GM03348 (cell line): ENCODE measurements at places on chromosomes 11 and 22.

- DNase-seq, result no peak
Measured at GRCh38 chr11:134372961-134373360, 39.1 kb downstream of the B3GAT1 start.

GRCh38 chr11:35911616-35912165 is 32.2 kb upstream of the LDLRAD3 start:
- DNase-seq, result no peak

DNA sequence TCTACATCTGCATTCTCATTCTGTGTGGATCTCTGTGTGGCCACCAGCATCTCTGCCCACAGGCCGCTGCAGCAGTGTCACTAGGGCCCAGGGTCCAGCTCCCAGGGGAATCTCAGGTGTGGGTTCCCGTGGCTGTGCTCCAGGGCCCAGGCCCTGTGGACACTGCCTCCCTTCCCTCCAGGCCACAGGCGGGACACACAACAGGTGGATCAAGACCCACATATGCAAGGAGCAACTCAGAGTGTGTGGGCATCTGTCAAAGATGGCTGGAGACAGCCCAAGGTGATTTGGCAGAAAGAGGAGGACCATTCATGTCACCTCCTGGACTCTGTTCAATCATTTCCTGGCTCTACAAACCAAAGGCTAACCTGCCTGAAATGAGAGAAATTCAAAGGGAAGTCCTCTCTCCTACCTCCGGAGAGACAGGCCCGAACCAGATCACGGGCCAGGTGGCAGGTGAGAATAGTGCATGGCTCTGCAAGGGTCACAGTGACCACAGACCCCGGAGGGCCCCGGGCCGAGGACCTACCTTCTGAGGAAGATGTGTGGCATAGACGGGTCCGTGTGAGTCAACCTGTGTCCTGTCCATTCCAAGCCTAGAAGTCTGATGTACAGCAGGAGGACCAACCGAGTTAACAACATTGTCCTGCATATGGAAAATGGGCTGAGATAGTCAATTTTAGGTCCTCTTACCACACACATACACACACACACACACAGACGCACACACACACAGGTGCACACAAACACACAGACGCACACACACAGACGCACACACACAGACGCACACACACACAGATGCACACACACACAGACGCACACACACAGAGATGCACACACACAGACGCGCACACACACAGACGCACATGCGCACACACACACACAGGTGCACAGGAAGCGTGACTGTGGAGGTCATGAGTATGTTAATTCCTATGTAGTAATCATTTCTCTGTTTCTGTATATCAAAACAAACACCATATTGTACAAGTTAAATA is 1068.5 kb downstream of the BRD1 start:
- peak; percentile 1 for DNase-seq

- no peak for DNase-seq
Measured at GRCh38 chr11:20250644-20251247, 90.5 kb upstream of the DBX1 start.

- DNase-seq, result peak; percentile 76
Measured at GRCh38 chr11:125300791-125301218, 136.3 kb downstream of the PKNOX2 start.

GRCh38 chr11:104465321-104465720 is 301.4 kb upstream of the PDGFD start:
- no peak for DNase-seq

- DNase-seq, result peak; percentile 96
Measured at GRCh38 chr11:62612366-62613290, at the start of the genes EML3 and ROM1. Gene EML3 (minus strand): TSS chr11:62612775. CDS start chr11:62612457, 318 bp downstream. Gene ROM1 (plus strand): TSS chr11:62613257. CDS start chr11:62613282, 25 bp downstream.

DNA sequence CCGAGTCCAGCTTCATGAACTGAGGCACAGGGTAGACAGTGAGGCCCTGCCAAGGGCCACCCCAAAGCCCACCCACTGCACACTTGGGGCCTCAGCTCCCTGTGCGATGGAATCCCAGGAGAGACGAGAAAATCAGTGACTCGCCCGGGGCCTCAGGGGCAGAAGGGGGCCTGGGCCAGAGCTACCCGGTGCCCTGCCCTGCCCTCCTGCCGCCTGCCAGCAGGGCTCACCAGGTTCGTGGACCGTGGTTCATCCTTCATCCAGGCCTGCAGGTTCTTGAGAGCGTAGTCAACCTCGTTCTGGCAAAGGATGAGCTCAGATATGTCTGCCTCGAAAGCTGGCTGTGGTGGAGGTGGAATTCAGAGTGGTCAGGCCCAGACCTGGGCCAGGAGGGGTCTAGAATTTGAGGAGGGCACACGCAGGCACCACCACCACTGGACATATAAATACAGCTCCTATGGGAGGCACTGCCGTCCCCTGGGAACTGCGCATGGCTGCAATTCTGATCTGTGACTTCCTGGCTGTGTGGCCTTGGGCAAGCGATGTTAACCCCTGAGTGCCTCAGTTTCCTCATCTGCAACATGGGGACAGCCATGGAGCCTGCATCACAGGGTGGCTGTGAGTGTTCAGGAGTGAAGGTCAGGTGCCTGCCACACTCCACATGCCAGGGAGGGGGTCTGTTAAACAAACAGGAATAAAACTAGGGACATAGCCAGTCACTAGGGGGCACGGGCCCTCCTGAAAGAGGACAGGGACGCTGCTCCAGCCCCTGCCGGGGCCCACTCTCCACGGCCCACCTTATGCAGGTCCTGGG is 7.5 kb downstream of the ALDH3B2 start:
- no peak for DNase-seq

GRCh38 chr11:113572136-113572735 is 97.0 kb upstream of the DRD2 start:
- peak; percentile 37 for DNase-seq

DNA sequence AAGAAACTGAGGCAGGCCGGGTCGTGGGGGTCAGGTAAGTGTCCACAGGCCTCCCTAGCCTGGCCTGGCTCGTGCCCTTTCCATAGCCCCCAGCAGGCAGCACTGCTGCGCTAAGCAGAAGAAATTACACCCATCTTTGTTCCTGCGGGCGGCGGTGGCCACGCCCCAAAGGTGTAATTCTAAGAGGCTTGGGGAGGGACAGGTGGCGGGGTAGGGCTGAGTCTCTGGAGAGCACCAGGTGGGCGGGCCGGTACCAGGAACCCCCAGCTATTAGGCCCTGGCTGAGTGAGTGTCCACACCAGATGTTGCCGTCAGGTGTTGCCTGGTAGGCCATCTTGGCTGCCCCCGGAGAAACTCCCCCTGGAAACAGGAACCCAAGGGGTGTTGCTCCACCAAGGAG is 12.3 kb upstream of the ARAP1 start:
- no peak for DNase-seq

GRCh38 chr11:117345039-117345438 is 17.4 kb downstream of the CEP164 start:
- DNase-seq, result peak; percentile 43

- DNase-seq, result no peak
Measured at GRCh38 chr11:125412509-125412908, 83.6 kb downstream of the FEZ1 start.

DNA sequence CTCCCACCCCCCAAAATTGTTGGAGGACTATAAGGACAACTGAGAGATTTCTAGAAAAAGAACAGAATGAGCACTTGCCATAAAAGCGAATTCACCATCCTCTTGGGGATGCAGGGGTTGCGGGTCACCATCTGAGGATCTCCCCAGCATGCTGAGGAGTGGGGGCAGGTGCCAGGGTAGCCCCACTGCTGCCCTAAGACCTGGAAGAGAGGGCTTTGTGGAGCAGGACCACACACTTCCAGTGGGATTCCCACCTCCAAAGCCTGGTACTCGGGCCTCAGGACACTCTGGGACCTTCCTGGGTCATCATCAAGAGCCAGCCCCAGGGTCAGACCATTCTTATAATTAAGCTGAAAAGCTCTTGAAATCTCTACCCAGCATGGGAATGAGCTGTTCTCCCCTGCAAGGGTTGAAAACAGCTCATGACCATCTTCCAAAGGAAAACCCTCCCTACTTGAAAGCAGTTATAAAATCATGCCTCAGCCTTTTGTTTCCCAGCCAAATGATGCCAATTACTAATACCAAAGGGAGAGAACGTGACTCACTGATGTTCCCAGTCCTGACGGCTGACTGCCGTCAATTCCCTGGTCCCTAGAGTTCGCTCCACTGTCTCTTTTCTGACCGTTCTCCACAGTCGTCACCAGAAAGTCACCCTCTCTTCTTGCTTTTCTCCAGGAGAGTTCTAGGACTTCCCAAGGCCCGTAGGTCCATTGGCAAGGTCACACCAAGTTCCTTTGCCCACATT is 76.8 kb upstream of the CREB3L1 start:
- DNase-seq, result peak; percentile 20

- DNase-seq, result peak; percentile 67
Measured at GRCh38 chr11:19597206-19597605, 115.4 kb upstream of the NAV2 start.

DNA sequence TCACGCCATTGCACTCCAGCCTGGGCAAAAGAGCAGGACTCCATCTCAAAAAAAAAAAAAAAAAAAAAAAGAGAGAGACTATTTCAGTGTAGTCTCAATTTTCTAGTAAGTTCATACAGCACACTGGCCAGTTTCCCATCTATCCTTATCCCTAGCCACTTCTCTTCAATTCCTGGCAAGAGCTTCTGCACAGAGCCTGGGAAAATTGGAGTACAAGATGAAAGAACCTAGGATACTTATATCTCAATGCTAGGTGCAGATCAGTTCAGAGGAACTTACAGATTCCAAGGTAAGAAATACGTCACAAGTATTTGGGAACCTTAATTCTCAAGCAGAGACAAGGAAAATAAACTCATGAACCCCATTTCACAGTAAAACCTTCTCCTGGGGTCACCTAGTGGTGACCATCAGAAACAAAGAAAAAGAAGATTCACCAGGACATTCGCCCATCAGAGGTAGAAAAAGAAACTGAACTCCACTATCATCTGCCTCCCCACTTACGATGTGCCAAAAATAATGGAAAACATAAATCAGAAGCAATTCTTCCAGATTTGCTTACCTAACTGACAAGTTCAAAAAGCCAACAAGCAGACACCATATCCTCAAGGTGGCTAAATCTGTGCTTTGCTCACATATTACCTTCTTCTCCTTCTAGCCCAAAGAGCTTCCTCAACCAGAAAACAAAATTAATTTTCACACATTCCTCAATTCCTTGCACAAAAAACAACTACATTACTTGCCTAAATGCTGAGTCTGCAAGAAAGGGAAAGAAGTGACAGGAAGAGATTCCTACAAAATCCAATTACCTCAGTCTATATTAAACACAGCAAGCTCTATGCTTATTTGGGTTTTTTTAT is 4.9 kb downstream of the DENND5A start:
- DNase-seq, result no peak

DNA sequence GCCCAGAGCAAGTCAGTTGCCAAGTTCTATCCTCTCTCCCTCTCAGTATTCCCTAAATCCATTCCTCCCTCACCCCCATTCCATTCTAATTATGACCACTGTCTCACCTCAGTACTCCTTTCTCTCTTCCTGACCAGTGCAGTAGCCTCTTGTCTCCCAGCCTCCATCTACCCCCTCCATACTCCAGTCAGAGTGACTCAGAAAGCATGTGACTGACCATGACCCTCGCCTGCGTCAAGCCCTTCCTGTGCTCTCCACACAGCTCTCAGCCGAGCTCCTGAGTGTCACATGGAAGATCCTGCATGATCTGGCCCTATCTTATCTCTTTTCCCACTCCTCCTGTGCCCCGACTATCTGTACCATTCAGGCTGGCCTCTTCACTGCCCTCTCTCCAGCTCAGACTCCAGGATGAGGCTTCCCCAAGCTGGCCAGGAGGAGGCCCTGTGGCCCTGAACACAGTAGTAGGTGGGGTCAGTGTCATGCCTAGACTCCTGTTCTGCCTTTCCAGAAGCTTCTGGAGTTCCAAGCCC is 42.6 kb downstream of the NEU3 start:
- DNase-seq, result peak; percentile 76

GRCh38 chr22:50490531-50491308 is 4.1 kb downstream of the MIOX start:
- DNase-seq, result no peak

DNA sequence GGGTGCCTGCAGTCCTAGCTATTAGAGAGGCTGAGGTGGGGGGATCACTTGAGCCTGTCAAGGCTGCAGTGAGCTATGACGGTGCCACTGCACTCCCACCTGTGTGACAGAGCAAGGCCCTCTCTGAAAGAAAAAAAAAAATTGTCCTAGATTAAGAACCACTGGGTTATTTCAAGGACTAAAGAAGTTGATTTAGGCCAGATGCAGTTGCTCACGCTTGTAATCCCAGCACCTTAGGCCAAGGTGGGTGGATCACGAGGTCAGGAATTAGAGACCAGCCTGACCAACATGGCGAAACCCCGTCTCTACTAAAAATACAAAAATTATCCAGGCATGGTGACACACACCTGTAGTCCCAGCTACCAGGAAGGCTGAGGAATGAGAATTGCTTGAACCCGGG is 129.0 kb downstream of the MRTFA start:
- DNase-seq, result no peak

DNA sequence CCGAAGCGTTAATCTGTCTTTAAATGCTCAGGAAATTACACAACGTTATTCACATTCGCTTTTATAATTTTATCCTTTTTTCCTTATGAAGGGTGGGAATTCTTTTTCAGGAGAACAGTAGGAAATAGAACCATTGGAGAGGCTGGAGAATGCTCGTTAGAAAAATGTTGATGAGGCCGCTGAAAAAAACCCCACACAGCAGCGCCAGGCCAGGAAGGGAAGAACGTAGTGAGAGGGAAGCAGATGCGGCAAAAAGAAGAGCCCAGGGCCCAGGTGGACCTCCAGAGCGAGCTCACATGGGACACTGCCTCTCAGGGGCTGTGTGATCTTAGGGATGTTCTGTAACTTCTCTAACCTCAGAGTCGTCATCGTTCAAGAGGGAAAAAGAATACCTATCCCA is 691.6 kb downstream of the OPCML start:
- DNase-seq, result no peak

DNA sequence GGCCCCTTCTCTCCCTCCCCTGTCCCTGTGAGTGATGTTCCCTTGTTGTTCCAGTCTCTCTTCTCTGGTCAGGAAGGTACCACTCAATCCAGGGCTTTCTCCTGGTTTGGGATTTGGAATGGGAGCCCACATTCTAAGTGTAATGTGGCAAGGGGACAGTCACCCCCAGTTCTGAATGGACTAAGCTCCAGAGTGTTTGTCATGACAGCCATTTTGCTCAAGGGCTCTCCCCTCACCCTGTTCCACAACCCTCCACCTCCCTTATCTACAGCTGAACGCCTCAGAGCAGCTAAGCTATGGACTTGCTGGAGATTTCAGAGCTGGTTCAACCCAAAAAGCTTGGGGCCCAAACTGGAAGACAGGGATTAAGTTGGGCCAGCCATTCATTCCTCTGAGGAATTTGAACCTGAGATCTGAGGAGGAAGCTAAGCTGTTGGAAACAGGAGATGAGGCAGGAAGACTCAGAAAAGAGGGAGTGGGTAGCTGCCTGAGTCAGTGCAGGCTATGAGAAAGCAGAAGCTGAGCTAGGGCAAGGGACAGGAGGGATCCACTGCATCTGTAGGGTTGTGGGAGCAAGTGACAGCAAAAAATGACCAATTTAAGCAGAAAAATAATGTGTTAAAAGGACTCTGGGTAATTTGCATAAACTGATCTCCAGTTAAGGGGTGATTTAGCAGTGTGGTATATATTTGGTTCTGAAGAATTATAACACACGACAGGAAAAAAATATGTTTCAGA is 22.9 kb upstream of the FCHSD2 start:
- no peak for DNase-seq
